ENCODE measurements at places on chromosomes 2 and 18.

DNA sequence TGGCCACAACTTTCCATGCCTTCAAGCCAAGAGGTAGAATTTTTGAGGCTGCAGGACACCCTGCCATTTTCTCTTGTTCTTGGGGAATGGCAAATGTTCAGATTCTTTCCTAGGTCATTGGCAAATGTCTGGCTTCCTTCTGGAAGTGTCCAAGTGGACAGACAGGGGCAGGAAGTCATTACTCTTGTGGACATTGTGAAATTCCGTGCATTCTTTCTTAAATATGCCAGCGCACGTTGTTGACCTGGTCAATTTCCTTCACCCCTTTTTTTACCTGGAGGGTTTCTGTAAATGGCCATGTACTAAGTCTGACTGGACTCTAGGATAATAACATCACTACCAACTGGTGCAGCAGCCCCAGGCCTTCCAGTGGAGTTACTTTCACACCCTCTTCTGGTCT is 13.9 kb downstream of the ASB18 start:
- DNase-seq: no peak

DNA sequence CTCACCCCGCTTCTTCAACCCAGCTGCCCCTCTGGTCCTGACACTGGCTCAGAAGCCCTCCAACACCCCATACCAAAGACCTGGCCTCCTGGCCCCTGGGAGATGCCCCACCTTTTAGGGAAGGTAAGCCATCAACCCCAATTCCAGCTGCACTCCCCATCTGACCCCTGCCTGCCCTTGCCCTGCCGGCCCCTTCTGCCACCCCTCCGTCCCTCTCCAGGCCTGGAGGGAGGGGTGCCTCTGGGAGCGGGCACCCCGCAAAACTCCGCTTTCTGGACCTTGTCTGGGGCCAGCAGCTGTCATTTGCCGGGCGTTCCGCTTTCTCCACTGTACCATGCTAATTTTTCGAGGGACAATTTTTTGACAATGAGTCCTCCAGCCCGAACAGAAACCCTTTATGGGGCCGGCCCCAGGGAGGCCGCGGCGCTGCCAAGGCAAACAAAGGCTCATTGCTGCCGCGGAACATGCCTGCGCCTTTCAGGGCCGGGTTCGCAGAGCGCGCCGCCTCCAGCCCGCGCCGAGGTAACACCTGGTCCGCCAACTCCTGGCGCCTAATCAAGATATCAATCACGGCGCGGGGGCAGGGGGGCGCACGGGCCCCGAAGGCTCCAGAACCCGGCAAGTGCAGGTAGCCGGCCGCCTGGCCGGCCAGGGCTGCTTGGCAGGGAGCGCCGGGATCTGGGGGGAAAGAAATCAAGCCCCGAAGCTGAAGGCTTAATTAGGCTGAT is 96.0 kb downstream of the INHBB start:
- DNase-seq: peak; percentile 23

DNA sequence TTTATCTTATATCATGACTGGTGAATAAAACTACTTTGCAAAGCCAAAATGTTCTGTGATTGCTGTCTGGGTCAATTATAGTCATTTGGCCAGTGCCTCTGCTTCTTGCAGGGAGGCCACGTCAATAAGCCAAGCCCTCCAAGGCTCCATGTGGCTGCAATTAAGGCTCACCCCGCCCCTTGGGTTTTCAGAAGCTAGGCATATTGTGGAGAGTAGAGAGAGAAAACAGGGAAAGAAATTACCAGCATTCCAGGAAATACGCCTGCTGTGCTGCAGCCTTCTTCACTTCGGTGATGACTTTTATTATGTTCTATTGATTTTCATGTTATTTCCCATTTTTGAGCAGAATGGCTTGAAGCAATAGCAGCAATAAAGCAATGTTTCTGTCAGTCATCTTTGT is 319.7 kb downstream of the SOX11 start:
- no peak for DNase-seq

GRCh38 chr2:102059151-102059550 is 67.4 kb downstream of the IL1R2 start:
- DNase-seq: no peak

DNA sequence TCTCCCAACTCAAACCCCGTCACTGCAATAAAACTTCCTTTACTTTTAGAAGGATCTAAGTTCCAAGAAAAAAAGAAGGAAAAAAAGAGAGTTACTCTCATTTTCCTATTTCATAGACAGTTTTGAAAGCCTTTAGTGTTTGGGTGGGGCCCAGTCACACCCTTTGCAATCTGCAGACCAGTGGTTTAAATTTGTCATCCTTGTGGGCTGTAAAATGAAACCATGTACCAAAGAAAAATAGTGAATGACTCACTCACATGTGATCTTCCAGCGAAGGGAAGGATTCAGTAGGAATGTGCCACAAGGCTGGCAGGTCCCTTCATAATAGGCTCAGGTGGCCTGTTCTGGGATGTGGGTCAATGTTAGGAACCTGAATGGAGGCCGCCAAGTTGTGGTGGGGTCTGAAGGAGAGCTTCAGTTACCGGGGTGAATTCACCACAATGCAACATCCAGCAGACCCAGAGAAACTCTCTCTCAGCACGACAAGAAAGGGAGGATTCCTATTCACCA is 28.3 kb downstream of the ANXA4 start:
- no peak for DNase-seq

Data from NCI-H2029 treated with DMSO at 0.1 percent for 48 hours (cell line).